ENCODE measurements at places on chromosomes 13 and 19. TPM values are rescaled to one million over a fixed set of nuclear protein-coding genes. Genes with fewer than 3 reads are reported as not detected.

DNA sequence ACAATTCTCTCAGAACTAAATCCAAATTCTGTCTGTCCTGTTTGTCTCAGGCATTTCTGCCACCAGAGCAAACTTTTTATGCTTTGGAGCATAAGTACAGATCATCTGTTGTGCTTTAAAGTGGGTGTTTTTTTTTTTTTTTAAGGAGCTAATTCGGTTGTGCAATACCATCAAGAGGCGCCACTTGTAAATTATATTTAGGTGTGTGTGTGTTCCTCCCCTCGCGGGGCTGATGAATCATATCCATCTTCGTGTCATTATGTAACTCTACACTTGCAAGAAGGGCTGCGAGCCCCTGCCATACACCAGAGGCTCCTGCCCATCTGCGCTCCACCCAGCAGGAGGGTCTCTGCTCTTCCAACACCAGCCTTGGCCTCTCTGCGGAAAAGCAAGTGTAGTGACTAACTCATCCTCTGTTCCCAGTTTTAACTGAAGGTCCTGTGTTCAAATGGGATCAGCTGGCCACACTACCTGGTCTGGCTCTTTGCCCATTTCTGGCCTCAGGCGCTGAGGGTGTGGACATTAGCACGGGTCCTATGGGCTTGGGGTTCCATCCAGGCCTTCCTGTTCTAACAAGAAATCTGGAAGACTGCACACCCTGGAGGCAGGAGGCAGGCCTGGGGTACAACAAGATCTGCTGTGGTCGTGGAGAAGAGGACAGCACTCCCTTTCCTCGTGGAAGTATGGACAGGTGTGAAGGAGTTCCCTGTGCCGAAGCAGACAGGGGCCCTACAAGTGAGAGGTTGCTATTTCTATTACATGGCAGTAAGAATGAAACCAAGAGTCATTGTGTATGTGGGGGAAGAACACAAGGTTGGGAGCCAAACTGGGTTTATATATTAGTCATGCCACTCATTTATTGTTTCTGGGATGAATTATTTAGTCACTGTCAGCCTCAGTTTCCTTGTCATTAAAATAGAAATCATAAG lies 96.1 kb upstream of the MBNL2 start:
- H3K4me3 ChIP-seq, result no peak overlapping the region
- H3K27me3 ChIP-seq, result peaks cover 28% of the 10 kb centered on the region
- no peak for DNase-seq
- H3K36me3 ChIP-seq, result no peaks in the 10 kb centered on the region

GRCh38 chr13:104976986-104977385 lies 1558.5 kb downstream of the EFNB2 start:
- H3K4me3 ChIP-seq, result no peak overlapping the region
- no peaks in the 10 kb centered on the region for H3K4me1 ChIP-seq
- no peaks in the 10 kb centered on the region for H3K36me3 ChIP-seq
- no peaks in the 10 kb centered on the region for H3K27me3 ChIP-seq
- no peak for DNase-seq

DNA sequence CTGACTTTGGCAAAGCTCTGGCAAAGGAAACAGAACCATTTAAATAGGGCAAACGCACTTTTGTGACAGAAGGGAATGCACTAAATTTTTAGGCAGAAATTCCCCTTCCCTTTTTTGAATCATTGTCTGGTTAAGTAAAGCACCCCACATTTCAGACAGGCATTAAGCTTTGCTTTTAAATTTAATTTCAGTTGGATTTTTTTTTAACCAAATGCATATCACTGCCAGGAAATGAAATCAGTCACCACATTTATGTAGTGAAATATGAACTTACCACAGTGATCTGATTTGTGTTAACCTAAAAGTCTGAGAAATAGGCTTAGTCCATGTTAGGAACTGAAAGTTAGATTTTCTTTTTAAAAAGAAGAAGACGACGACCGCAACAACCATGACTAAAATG lies 10.8 kb downstream of the GPR183 start:
- DNase-seq, result no peak
- peak overlapping the region; percentile 68 for H3K4me3 ChIP-seq
- H3K27me3 ChIP-seq, result no peaks in the 10 kb centered on the region
- peak overlapping the region; percentile 92 for H3K27ac ChIP-seq
- peaks cover 74% of the 10 kb centered on the region for H3K4me1 ChIP-seq

GRCh38 chr13:94739235-94739634 lies 26.9 kb upstream of the SOX21 start:
- H3K27ac ChIP-seq, result no peak overlapping the region
- no peaks in the 10 kb centered on the region for H3K27me3 ChIP-seq
- H3K4me3 ChIP-seq, result no peak overlapping the region
- H3K4me1 ChIP-seq, result no peaks in the 10 kb centered on the region

GRCh38 chr13:73133531-73133930 lies 74.7 kb downstream of the KLF5 start:
- DNase-seq, result no peak
- H3K4me1 ChIP-seq, result peaks cover 3% of the 10 kb centered on the region
- no peak overlapping the region for H3K27ac ChIP-seq
- H3K27me3 ChIP-seq, result peaks cover 6% of the 10 kb centered on the region
- no peaks in the 10 kb centered on the region for H3K36me3 ChIP-seq
- no peak overlapping the region for H3K4me3 ChIP-seq

DNA sequence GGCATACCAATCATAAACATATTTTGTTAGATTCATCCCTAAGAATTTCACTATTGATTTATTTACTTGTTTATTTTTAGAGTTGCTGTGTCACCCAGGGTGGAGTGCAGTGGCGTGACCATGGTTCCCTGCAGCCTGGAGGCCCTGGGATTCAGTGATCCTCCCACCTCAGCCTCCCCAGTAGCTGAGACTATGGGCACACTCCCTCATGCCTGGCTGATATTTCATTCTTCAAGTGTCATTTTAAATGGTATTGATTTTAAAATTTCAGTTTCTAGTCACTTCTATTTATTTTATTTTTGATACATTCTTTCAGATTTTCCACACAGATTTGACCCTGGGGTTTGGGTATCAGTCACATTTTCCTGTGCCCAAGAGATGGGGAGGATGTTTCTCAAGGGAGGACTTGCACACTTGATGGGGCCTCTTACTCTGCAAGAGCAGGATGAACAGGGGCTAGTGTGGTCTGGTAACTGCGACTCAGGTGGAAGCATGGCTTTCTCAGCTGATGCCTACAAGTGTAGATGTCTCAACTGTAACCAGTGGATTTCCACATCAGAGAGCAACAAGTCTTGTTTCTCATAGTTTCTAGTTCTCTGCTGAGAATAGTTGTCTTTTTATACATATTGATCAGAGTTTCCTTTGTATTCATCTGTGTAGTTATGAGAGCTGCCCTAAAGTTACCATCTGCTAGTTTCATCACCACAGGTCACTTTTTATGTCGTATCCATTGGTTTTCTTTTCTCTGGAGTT lies 40.2 kb downstream of the CCNE1 start:
- H3K4me3 ChIP-seq, result no peak overlapping the region
- peaks cover 11% of the 10 kb centered on the region for H3K27me3 ChIP-seq
- no peaks in the 10 kb centered on the region for H3K36me3 ChIP-seq
- no peak for DNase-seq
- peaks cover 13% of the 10 kb centered on the region for H3K4me1 ChIP-seq

- peak; percentile 21 for DNase-seq
- H3K36me3 ChIP-seq, result no peaks in the 10 kb centered on the region
- no peak overlapping the region for H3K4me3 ChIP-seq
- H3K27me3 ChIP-seq, result peaks cover 11% of the 10 kb centered on the region
- no peak overlapping the region for H3K27ac ChIP-seq
- H3K4me1 ChIP-seq, result no peaks in the 10 kb centered on the region
Measured at GRCh38 chr13:110230661-110231347, 76.2 kb downstream of the COL4A1 start.

- H3K4me3 ChIP-seq, result no peak overlapping the region
- H3K27me3 ChIP-seq, result peaks cover 12% of the 10 kb centered on the region
- DNase-seq, result no peak
- H3K36me3 ChIP-seq, result no peaks in the 10 kb centered on the region
Measured at GRCh38 chr19:9996541-9996940, 13.8 kb downstream of the COL5A3 start.

GRCh38 chr19:19372656-19373416 lies 32.6 kb upstream of the GATAD2A start:
- H3K4me1 ChIP-seq, result peaks cover 11% of the 10 kb centered on the region
- no peaks in the 10 kb centered on the region for H3K27me3 ChIP-seq
- DNase-seq, result peak; percentile 79
- no peaks in the 10 kb centered on the region for H3K36me3 ChIP-seq

DNA sequence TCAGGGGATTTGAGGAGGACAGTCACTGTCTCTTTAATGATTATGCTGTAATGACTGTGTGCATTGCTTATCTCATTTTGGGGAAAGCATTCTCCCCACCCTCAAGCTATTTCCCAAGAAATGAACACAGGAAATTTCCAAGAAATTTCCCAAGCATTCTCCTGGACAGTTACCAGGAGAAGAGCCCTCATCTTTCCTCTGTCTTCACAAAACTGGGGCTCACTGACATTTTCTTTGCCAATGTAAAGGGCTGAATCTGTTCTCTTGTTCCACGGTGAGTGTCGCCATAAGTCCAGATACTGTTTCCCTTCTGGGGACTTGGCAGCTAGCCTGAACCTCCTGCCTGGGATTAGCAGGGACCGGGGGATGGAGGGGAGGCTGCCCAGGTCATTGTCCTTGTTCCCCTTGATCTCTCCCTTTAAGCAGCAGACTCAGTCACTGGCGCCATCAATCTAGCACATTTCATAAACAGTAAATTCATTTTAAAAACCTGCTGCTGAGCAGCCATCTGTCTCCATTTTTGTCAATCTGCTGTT lies 172.8 kb downstream of the DNAJC15 start:
- no peak overlapping the region for H3K27ac ChIP-seq
- H3K36me3 ChIP-seq, result no peaks in the 10 kb centered on the region
- H3K4me1 ChIP-seq, result no peaks in the 10 kb centered on the region
- DNase-seq, result no peak
- peaks cover 31% of the 10 kb centered on the region for H3K27me3 ChIP-seq
- no peak overlapping the region for H3K4me3 ChIP-seq

DNA sequence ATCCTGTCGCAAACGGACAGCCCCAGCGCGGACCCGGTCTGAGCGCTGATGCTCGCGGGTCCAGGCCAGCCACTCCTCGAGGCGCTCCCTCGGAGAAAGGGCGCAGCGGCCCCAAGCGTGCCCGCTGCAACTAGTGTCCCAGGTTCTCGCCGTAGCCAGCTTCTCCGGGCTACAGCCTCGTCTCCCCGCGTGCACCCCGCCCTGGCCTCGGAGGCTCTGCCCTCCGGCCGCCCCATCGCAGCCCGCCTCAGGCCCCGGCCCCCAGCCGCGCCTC lies 487 bp downstream of the FLT1 start:
- H3K36me3 ChIP-seq, result no peaks in the 10 kb centered on the region
- H3K4me1 ChIP-seq, result peaks cover 13% of the 10 kb centered on the region
- no peak for DNase-seq
- peaks cover 79% of the 10 kb centered on the region for H3K27me3 ChIP-seq

- peak; percentile 83 for DNase-seq
- H3K36me3 ChIP-seq, result peaks cover 21% of the 10 kb centered on the region
- peak overlapping the region; percentile 94 for H3K27ac ChIP-seq
- H3K4me1 ChIP-seq, result peaks cover 89% of the 10 kb centered on the region
- H3K27me3 ChIP-seq, result no peaks in the 10 kb centered on the region
Measured at GRCh38 chr13:24271601-24272451, 37.6 kb upstream of the C1QTNF9 start.

DNA sequence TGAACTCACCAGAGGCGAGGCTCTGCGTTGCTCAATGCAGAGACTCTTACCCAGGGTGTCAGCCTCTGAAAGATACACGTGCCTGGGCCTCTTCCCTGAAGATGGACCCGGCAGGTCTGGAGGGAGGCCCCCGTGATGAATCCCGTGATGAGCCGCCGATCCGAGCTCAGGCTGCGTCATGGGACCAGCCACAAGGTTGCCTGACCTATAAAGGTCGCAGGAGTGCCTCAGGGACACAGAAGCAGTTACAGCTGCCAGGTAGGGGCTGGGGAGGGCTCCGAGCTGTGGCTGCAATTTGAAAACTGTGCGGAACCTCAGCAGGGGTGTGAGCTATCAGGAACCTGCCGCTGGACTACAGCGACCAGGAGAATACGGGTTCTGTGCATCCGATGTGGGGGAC lies 10.5 kb upstream of the ATP11A start:
- no peak for DNase-seq
- no peaks in the 10 kb centered on the region for H3K36me3 ChIP-seq
- peaks cover 2% of the 10 kb centered on the region for H3K4me1 ChIP-seq
- no peak overlapping the region for H3K27ac ChIP-seq
- H3K4me3 ChIP-seq, result no peak overlapping the region
- H3K27me3 ChIP-seq, result peaks cover 12% of the 10 kb centered on the region

- H3K27me3 ChIP-seq, result no peaks in the 10 kb centered on the region
- peak overlapping the region; percentile 25 for H3K27ac ChIP-seq
- H3K4me3 ChIP-seq, result no peak overlapping the region
- H3K36me3 ChIP-seq, result peaks cover 11% of the 10 kb centered on the region
- peaks cover 37% of the 10 kb centered on the region for H3K4me1 ChIP-seq
- peak; percentile 87 for DNase-seq
Measured at GRCh38 chr13:99386911-99387788, 80.0 kb upstream of the GPR183 start.

- no peaks in the 10 kb centered on the region for H3K36me3 ChIP-seq
- no peak overlapping the region for H3K4me3 ChIP-seq
- DNase-seq, result no peak
- no peak overlapping the region for H3K27ac ChIP-seq
Measured at GRCh38 chr13:40146611-40147117, 491.2 kb downstream of the COG6 start.

GRCh38 chr19:29940971-29941585 lies 961 bp upstream of the URI1 start:
- H3K27ac ChIP-seq, result no peak overlapping the region
- peak overlapping the region; percentile 11 for H3K4me3 ChIP-seq

DNA sequence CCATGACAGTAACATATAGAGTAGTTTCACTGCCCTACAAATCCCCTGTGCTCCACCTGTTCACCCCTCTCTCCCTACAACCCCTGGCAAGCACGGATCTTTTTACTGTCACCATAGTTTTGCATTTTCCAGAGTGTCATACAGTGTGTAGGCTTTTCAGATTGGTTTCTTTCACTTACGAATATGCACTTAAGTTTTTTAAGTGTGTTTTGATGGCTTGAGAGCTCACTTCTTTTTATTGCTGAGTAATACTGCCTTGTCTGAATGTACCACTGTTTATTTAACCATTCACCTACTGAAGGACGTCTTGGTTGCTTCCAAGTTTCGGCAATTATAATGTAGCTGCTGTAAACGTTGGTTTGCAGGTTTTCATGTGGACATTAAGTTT lies 175.1 kb downstream of the ITGBL1 start:
- H3K27me3 ChIP-seq, result peaks cover 7% of the 10 kb centered on the region
- H3K4me3 ChIP-seq, result peak overlapping the region; percentile 47
- peak overlapping the region; percentile 85 for H3K27ac ChIP-seq

GRCh38 chr13:110334256-110334655 lies 27.2 kb downstream of the COL4A2 start:
- peaks cover 9% of the 10 kb centered on the region for H3K27me3 ChIP-seq
- DNase-seq, result no peak
- H3K4me1 ChIP-seq, result no peaks in the 10 kb centered on the region
- no peaks in the 10 kb centered on the region for H3K36me3 ChIP-seq

The CACNG7 gene
- not detected for total RNA-seq

The TFDP1 gene
- total RNA-seq, result 175 TPM

The FGF22 gene
- total RNA-seq, result not detected

The ZNF568 gene
- total RNA-seq, result 6.7 TPM

The KLK6 gene
- not detected for total RNA-seq

The ZNF865 gene
- total RNA-seq, result 14.4 TPM

Measured in activated CD8-positive, alpha-beta memory T cell treated with anti-CD3 and anti-CD28 coated beads, Interleukin-2, amount 10 ng/mL, durations not matched to agents 7 days and 5 days (primary cell).